ENCODE measurements at places on chromosomes 3 and 15.

DNA sequence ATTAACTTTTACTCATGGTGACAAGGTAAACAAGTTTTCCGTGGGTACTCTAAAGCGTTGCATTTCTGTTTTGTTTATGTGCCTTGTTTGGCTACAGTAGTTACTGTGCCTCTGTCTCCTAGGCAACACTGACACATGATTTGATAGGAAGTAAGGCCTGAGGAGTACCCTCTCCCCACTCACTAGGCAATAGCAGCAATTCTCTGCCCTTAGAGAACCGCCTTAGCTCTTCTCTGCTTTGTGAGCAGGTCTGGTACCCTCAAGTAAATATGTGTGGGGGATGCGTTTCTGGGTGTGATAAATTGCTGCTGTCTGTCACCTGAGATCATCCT is at the start of gene IL5RA:
TSS of gene IL5RA (minus strand) at position 76 of the 332 bp plus-strand sequence. CDS start 5,390 bp downstream, outside the sequence.
- DNase-seq: no peak

- no peak for DNase-seq
Measured at GRCh38 chr15:99480016-99480810, 85.6 kb upstream of the MEF2A start.

- DNase-seq: no peak
Measured at GRCh38 chr3:147963711-147964110, 554.5 kb downstream of the ZIC1 start.

GRCh38 chr3:107416138-107416537 is 38.9 kb downstream of the CCDC54 start:
- DNase-seq: no peak

DNA sequence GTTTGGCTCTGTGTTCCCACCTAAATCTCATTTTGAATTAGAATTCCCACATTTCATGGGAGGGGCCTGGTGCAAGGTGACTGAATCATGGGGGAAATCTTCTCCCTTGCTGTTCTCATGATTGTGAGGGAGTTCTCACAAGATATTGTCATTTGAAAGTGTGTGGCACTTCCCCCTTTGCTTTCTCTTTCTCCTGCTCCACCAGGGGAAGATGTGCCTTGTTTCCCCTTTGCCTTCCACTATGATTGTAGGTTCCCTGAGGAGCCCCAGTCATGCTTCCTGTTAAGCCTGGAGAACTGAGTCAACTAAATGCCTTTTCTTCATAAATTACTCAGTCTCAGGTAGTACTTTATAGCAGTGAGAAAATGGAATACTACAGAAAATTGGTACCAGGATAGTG is 157.2 kb upstream of the TPRG1 start:
- DNase-seq: no peak

DNA sequence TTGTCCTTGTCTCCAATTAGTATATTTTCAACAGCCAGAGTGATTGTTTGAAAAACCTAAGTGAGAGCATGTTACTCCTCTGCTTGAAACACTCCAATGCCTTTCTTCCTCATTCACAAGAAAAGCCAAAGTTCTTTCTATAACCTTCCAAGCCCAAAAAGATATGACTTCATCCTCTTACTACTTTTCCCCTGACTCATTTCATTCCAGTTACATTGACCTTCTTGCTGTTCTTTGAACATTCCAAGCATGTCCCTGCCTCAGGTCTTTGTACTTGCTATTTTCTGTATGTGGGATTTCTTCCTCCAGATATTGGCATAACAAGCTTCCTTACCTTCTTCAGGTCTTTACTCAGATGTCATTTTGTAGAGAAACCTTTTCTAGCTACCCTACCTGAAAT is 28.3 kb downstream of the EHHADH start:
- no peak for DNase-seq

GRCh38 chr3:186496016-186496415 is 48.2 kb downstream of the CRYGS start:
- no peak for DNase-seq

DNA sequence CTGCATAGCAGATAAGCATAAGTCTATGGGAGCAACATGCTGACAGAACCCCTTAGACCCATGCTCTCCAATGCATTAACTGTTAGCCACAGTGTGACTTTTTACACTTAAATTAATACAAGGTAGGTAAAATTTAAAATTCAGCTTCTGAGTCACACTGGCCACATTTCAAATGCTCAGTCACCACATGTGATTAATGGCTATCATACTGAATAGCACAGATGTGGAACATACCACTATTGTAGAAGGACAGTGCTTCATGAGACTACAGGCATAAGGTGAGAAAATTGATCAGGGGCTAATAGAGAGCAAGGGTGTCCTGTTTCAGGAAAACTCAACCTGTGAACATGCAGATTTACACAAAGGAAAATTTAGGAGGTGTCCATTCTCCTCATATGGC is 357.0 kb upstream of the SEMA6D start:
- DNase-seq: no peak

DNA sequence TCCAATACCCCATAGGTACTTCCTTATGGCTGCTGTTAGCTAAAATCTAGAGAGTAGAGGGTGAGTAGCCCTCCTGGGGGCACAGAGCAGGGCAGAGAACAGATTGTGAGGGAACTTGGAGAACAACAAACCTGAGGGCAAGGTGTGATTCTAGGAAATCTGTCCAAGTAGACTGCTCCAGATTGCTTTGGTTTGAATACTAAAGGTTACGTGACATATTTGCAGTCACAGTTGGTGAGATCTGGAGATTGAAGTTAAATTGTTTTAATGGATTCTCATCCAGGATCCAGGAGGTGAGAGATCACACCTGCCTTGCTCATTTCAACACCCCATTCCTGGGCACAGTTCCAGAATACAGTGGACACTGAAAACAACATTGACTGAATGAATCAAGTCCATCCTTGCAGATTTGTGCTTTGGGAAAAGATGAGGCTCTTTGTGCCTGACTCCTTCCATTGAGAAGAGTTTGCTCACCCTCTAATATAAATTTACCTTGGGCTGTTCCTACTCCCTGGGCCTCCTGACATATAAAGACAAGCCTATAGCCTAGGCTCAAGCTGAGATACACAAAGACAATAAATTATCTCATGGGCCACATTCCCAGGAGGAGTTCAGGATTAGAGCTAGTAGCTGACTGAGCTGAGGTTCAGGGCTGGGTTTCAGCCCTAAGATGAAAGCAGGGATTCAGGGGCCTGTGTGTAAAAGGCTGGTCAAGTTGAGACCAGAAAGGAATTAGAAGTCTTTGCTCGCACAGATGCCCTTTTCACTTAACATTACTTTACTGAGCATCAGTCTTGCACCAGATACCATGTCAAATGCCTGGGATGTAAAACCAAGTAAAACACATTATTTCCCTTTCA is 400.9 kb upstream of the MCTP2 start:
- DNase-seq: no peak

Measured in kidney capillary endothelial cell (primary cell).